ENCODE measurements at places on chromosomes 4 and X.

DNA sequence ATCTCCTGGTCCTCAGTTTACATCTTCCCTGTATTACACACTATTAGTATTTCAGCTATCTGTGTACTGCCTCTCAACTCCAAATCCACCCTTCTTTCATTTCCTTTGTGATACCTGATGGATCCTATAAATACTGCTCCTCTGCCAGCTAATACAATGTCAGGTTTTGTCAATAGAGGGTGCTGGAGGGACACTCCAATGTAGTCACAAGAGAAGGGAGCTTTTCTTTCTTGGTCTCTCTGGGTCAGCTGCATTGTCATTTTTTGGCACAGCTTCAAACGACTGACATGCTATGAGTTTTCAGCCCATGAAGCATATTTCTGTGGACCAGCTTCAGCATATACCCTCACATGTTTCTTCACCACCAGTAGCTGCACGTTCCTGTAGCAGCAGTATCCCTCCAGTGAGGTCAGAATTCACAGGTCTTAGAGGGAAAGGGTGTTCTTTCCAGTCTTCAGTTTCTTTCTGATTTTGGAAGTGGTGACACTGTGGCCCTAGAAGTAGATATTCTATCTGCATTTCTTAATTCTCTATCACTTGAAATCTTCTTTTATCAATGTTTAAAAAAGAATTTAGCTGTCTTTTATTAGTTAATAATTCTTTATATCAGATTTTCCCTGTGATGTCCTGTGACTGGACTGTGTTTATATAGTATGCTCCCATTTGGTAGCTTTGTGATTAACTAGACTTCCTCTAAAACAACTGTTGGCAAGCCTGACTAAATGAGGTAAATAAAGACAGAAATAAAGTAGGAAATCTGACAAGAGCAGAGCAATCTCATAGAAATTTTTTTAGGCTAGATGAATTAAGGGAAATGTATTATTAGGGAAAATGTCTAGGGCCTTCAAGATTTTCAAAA, 60.6 kb downstream of the GABRA2 start:
- peak; percentile 9 for DNase-seq

GRCh38 chr4:108622022-108622421, 1.6 kb downstream of the RPL34 start:
- no peak for DNase-seq

GRCh38 chr4:23706972-23707651, 182.7 kb downstream of the PPARGC1A start:
- no peak for DNase-seq

DNA sequence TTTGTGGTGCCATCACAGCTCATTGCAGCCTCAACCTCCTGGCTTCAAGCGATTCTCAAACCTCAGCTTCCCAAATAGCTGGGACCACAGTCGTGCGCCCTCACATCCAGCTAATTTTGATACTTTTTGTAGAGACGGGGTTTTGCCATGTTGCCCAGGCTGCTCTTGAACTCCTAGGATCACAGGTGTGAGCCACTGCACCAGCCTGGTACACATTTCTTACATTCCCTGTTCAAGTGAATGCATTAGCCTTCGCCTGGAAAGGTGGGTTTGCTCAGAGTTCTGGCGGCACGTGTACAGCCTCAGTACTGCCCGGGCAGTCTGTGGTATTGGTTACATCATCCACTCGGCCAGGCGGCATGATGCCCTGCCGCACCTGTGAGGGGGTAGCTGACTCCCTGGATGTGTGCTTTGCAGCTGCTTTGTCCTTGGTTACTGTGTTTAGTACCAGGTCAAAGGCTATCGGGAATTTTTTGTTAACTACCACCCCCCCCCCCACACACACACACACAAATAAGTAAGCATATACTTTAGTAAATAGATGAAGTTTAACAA, 57.1 kb downstream of the TNIP2 start:
- no peak for DNase-seq

DNA sequence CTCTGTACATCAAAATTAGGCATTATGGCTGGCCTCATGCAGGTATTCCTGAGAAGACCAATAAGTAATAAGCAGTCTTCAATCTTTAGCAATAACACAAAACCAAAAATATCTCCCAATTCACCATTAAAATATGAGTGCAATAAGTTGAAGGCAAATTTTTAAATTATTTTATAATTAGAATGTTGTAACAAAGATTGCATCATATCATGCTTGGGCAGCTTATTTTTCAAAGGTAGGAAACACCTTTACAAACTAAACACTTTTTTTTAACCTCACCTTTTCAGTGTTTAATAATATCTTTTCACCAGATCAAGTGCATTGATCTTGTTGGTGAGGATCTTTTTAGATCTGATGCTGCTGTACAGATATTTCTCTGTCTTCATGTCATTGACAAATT, 592.9 kb upstream of the PITX2 start:
- DNase-seq = no peak

DNA sequence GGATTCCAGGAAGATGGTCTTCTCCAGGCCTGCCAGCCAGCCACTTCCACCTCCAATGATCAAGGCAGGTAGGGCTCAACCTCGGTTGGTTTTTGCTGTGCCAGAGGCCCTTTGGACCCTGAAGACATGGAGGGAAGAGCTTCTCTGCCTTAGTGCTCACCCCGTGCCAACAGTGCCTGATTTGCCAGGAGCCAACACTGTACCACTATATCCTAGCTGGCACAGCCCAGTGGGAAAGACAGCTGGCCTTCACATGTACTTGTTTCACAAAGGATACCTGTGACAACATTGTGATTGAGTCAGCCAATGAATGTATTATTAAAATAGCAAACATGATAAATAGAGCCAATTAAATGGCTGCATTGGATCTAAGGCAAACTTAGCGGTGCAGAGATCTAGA, 51.9 kb upstream of the PRPS1 start:
- no peak for DNase-seq
